Cerebellum (tissue), 4 donors: ENCODE measurements at places on chromosomes 1 and 21.

GRCh38 chr1:87902830-87903229, 574.1 kb downstream of the LMO4 start:
- no peak for DNase-seq

- no peak for DNase-seq
Observed at GRCh38 chr1:196355206-196355786, 252.9 kb downstream of the KCNT2 start.

GRCh38 chr1:15287035-15287979, 40.3 kb downstream of the FHAD1 start:
- no peak for DNase-seq

- no peak for DNase-seq
Observed at GRCh38 chr1:221800831-221801230, 58.9 kb upstream of the DUSP10 start.

- DNase-seq = no peak
Observed at GRCh38 chr1:221793439-221794078, 51.7 kb upstream of the DUSP10 start.

DNA sequence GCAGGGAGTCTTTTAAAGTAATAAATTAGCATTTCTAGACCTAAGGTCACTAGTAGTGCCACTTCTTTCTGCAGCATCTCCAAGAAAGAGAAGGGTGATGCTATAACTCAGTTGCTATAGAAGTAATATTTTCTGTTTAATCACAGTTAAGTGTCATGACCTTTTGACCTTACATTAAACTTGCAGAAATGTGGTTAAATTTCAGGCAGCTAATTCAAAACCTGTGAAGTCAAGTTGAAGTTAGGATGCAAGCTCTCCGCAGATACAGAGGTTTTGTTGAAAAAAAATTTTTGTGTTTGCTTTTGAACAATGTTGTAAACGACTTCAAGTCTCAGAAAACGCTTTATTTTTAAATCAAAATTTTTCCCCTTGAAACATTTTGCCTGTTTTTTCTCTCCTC, 193.9 kb downstream of the NFIA start:
- DNase-seq = no peak

DNA sequence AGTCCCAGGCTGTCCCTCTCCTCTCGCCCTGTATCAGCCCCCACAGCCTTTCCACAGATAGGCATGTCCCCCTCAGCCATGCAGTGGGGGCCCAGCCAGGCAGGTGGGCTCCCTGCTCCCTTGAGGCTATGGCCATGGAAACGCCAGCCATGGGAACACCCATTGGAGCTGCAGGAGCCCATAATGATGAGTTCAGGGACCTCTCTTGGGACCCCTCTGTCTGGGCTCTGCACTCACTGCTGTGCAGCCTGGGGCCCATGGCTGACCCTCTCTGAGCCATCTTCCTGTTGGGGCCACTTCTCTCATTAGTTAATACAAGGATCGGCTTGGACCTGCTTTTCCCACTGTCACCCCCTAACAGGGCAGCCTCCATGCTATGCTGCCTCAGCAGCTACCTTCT, 33.2 kb downstream of the WNT3A start:
- DNase-seq = no peak

DNA sequence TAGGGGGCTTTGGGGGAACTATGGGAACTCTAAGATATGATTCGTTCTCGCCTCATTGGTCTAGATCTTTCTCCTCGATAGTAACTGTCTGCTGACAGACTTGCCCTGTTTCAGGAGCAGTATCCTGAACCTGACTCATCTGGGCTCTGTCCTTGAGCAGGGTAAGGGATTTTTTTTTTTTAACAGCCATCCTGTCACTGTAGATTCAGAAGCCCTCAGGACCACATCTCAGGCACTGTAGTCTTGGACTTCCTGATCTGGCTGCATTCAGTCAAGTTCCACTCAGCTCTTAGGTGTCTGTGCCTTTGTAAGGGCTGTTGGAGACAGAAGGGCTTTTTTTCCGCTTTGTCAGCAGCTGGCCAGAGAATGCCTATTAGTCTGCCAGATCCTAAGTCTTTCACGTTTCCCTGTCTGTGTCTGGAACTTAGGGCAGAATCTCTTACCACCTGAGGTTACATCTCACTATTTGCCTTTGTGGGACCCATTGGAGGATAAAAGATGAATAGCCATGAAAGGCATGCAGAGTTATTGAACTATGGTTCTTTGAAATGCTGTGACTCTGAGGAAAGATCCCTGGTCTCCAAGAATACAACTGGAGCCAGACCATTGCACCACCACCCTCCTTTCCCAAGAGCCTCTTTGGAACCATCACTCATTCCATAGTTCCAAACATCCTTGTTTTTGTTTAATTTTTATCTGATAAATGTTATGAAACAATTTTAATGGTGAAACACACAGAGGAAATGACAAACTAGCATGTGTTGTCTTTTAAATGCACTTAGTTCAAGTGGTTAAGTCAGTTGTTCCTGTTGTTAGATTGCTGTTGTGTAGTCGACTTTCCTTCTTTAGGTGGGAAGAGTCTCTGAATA, 49.7 kb upstream of the MACF1 start:
- DNase-seq = no peak

GRCh38 chr21:28283641-28284490, 708.8 kb downstream of the LTN1 start:
- no peak for DNase-seq

GRCh38 chr1:88141499-88142074, 542.5 kb upstream of the PKN2 start:
- no peak for DNase-seq

GRCh38 chr1:41020109-41020576, 1.4 kb downstream of the SLFNL1 start:
- DNase-seq = no peak

DNA sequence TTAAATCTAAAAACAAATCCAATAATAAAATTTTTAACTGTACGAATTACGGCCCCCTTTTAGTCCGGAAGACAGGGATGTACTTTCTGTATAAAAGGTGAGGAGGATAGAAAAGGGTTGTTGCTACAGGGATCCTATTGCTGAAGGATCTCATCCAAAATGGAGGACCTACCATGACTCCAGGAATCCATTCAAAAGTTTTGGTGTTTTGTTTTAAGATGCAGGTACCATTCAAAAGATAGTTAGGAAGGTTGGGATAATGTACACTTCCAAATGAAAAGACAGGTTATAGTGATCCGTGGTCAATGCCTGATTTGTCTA, 1.3 kb upstream of the ENAH start:
- no peak for DNase-seq

DNA sequence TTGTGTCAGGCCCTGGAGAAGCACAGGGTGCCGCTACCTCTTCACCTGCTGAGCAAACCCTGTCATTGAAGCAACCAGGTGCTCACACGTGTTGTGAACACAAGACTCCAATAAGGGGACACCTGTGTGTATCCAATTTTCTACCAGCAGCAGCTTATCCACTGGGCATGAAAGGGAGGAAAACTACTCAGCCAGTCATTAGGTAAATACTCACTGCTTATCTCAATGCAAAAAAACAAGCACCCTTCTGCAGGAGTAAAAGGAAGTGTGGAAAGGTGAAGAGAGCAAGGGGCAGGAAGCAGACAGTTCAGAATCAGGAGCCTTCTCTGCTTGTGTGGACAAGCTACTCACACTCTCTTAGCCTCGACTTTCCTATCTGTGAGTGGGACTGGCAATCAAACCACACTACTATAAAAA, 148.9 kb downstream of the ETS2 start:
- DNase-seq = no peak

DNA sequence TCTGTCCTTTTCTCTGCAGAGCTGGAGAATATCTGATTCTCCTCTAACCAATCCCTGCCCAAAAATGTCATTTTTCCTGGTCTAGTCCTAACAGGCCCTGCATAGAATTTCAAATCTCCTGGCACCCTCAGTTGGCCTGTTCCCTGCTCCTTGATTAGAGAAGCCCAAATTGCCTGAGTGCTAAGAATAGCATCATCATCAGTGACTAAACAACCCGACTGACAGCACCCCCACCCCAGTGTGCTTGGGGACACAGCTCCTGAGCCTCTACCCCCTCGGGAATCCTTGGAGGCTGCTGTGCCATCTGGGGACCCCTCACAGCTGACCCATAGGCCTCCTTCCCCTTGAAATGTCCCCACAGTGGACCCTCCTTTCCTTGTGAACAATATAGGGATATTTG, 94.4 kb downstream of the DDX20 start:
- no peak for DNase-seq

DNA sequence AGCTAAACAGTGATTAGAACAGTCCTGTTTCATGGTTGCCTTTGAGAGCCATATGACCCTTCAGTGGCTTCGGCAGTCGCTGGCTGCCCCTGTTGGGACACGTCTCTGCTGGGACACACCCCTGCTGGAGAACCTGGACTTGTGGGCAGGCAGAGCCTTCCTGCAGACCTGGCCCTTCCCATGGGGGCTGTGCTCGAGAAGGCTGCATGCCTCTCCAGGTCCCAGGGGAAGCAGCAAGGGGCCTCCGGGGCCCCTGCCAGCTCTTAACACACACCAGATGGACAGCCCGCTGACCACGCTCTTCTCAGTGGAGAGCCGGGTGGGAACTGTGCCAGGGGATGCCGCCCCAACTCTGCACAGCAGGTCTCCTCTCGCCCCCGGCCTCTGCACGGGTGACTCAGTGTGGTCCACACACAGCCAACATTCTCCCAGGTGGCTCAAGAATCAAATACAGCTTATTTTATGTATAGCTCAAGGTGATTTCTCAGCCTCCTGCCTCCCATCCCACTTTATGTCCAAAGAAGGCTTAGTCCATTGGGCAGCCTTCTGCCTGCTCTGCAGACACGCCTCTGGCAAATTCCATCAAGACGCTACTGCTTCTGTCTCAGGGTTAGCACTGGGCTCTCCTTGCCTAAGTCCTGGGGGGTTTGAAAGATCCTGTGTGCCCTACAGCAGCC, 450.8 kb downstream of the KIF26B start:
- DNase-seq = peak; percentile 36

DNA sequence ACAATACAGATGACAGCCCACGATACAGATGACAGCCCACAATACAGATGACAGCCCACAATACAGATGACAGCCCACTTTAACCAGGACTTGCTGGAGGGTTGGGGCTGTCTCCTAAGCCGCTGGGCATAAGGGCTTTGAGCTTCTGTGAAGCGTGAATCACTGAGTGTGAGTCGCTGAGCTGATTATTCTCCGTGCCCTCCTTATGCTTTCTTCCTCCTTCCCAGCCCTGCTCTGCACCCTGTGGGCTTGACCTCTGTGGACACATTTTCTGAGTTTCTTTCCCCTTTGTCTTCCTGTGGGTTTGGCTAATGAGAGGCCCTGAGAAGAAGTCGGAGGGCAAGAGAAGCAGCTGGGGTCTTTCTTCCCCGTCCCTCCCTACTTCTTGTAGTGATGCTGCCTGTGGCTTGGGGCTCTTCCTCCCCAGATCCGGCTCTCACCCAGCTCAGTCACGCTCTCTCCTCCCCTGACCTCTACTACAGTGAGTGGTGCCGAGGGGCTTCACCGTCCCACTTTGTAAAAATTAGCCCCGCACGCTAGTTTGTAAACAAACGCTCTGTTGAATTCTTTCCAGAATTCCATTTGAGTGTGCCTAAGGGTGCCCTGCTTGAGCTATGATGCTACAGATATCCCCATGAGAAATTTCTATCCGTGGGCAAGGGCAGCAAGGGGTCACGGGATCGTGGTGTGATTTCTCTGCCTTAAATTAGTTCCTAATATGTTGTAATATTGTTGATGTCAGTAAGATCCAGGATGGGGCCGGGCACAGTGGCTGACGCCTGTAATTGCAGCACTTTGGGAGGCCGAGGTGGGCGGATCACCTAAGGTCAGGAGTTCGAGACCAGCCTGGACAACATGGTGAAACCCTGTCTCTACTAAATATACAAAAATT, 46.4 kb upstream of the SOD1 start:
- DNase-seq = no peak

- no peak for DNase-seq
Observed at GRCh38 chr1:229005556-229005955, 265.4 kb upstream of the RAB4A start.

GRCh38 chr1:18635891-18636595, 5.4 kb downstream of the PAX7 start:
- DNase-seq = no peak

DNA sequence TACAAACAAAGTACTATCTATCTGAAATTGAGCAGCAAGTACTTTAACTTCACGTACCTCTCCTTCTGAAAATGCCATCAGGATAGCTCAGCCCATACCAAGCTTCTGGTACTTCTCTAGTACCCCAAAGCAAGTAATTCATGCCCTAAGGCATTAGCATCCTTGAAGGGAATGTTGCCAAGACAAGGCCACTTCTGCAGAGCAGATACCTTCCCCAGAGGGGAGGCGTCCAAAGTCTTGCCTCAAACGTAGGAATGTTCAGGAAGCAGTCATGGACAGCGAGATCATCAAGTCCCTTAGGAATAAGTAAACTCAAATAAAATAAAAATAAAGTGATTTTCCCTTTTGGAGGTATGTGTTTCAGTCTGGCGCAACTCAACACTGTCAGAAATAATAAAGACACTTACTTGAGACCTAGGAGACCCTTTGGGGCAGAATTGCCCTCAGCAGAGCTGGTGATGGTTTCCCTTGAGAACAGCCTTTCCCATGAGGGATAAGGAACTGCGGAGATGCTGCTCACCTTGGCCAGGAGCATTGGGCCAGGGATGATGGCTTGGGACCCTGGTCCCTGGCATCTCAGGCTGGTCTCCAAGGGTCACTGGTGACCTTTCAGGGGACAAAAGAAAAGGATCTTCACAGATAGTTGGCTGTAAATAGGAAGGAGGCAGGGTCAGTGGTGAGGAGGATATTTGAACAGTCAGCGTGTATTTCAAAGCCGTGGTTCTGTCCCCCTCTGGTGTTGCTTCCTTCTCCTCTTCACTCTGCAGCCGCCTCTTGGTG, 522.9 kb downstream of the KIF26B start:
- DNase-seq = no peak

- DNase-seq = no peak
Observed at GRCh38 chr1:82269431-82269830, 468.7 kb downstream of the ADGRL2 start.

DNA sequence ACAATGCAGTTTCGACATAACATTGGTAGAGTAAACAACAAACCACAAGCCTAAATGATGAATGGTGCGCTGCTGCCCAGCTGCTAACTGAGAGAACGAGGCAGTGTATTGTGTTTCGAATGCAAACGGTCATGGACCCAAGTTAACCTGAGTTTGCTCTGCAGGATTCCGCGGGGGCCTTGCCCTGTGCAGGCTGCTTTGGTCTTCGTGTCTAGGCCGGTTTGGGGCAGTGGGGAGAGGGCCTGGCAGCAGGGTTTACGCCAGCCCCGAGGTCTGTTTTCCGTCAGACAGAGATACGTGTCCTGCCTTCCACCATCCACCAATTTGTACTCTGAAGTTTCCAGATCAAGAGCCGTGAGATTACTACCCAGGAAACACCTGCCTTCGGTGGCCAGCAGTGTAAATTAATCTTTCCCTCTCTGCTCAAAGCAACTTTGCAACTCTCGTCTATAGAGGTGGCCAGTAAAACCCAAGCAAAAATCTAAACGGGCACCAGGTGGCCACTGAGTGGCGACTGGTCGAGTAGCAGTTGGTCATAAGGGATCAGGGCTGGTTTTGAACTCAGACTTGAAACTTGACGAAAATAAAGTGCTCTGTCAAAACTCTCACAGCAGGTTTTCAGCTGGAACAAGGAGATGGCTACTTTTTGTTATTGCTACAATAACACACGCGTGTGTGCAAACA, 6.3 kb upstream of the PRDM15 start:
- DNase-seq = no peak
